ENCODE measurements at places on chromosomes 7 and 10.

DNA sequence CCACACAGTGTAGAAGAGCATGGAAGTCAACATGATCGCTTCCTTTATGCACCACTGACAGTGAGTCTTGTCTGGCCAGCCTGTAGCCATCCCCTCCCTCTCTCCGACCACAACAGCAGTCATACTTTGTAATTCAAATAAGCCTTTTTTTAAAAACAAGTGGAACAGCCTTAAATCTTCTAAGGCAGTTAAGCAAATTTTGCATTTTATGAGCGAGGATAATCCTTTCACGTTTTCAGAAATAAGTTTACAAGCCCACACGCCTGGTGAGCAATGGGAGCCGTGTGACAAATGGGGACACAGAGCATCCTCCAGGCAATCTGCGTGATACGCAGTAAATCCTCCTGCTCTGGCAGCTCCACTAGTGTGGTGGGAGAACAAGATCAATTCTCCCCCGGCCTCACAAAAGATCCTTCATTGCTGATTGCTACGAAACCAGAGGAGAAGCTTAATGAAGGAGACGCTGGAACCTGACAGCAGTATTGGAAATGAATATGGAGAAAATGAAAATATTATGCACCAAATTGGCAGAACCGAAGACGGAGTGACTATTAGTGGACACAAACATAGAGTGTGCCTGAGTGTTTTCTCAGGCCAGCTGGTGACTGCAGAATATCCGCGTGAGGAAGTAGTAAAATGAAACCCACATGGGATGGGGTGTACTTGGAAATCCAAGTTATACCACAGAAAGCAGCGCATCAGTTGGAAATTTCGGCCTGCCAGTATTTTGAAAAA, 104.2 kb upstream of the CDCA7L start:
- no peak for DNase-seq

- DNase-seq = no peak
These were observed 54.4 kb upstream of the FAM133B start for GRCh38 chr7:92644406-92645113.

DNA sequence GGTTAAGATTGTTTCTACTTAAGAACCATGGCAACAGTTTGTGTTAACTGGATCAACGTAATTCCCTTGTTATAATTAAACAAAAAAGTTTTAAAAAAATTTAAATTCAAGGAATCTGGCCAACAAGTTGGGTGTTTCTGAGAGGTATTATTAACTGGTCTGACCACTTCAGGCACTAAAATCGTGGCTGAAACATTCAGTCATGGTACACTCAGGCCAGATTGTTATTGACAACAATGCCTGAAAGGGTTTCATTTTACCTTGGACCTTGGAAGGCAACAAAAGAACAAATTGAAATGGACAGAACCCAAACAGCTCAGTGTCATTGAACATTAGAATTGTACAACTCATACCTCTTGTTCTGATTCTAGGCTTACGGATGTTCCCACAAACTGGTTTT, 103.3 kb upstream of the ARMC3 start:
- no peak for DNase-seq

- DNase-seq = no peak
These were observed 55.7 kb upstream of the ZRANB1 start for GRCh38 chr10:124886195-124886594.

DNA sequence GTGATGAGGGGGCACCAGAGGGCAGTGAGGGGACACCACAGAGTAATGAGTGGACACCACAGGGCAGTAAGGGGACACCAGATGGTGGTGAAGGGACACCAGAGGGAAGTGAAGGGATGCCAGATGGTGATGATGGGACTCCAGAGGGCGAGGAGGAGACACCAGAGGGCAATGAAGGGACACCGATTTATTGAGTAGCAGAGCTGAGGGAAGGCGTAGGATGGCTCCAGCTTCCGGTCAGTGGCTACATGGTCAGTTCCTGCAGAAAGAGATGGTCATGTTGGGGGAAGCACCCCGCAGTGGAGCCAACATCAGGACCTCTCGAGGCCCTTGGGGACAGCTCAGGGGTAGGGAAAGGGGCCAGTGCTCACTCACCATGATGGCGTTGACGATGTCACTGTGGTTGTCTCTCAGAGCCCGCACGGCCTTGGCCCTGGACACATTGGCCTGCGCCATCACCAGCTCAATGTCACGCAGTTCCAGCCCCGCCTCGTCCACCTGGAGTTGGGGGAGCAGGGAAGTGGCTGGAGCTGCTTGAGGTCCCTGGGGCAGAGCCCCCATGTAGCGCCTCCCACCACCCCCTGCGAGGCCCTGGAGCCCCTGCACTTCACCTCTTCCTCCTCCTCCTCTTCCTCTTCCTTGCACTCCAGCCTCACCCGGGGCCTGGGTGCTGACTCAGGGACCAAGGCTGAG, 8.4 kb downstream of the NACAD start:
- no peak for DNase-seq

DNA sequence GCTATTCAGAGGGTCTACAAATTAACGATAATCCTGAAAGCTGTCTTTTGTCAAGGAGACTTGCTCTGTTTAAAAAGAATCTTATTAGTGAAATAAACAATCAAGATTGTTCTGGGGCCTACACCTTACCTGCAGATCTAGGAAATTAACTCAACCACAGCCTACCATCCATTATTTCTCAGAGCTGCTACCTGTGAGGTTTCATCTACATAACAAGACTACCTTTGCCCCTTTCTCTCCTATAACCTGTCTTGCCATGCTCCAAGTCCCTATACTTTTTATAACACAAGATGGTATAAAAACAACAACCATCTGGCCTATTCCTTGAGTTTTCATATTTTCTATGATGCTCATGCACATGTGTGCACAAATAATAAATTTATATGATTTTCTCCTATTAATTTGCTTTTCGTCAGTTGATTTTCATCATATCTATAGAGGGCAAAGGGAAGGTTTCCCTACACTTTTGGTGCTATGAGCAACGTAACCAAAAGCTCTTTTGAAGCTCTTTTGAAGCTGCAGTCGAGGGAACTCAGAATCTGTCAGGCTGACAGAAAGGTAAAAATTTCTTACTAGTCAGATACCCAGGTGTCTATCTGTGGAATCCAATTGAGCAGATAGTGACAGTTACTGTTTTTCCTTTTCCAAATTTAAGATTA, 138.1 kb downstream of the CACNA2D1 start:
- no peak for DNase-seq

DNA sequence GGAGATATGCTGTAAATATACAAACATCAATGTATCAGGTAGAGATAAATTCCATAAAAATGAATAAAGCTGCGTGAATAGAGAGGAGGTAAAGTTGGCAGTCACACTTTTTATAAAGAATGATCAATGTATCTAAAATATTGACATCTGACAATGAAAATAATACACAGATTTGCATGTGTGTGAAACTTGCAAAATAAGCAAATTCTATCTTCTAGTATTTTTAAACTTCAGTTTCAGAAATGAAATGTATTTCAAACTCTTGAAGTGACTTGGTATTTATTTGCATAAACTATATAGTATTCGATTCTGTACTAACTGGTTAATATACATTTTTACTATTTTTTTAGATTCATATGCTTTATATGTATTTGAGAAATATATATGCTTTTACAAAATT, 986.6 kb downstream of the CNTNAP2 start:
- no peak for DNase-seq

DNA sequence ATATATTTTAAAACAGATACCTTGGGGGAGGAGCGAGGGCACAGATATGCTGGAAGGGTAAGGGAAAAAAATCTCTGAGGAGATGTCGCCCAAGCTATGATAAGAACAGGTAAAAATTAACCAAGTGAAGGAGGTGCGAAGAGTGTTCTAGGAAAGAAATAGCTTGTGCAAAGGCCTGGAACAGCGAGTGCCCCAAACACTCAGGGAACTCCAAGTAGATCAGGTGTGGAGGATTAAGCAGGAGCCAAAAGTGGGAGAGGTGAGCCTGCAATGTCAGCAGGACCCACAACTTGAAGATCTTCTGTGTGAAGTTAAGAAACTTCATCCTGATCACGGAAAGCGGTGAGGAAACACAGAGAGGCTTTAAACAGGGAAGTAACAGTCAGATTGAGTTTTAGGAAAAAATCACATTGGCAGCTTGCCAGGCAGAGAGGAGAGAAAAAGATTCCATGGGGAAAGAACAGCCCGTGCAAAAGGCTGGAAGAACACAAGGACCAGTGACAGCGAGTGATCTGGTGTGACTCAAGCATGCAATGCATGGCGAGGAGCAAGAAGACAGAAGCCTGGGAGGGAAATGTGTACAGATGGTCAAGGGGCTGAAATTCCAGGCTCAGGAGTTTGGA, 30.7 kb downstream of the FGF8 start:
- no peak for DNase-seq

GRCh38 chr7:44981035-44981706, 2.4 kb upstream of the MYO1G start:
- peak; percentile 24 for DNase-seq

GRCh38 chr7:81710751-81711150, 59.1 kb downstream of the HGF start:
- no peak for DNase-seq

- no peak for DNase-seq
These were observed 26.5 kb upstream of the TRA2A start for GRCh38 chr7:23558303-23558702.

GRCh38 chr7:48192996-48193395, 21.7 kb downstream of the ABCA13 start:
- no peak for DNase-seq

DNA sequence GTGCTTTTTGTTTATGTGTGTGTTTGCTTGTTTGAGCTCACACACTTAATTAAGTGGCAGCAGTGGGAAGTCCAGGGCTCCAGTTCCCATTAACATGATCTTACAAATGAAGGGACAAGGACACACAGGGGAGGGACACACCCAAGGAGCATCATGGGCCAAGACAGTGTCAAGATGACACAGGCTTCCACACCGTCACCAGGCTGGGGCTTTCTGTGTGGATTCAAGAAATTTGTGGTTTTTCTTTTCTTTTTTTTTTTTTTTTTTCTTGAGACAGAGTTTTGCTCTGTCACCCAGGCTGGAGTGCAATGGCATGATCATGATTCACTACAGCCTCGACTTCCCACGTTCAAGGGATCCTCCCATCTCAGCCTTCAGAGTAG, 173.6 kb downstream of the KIAA1217 start:
- DNase-seq = no peak

DNA sequence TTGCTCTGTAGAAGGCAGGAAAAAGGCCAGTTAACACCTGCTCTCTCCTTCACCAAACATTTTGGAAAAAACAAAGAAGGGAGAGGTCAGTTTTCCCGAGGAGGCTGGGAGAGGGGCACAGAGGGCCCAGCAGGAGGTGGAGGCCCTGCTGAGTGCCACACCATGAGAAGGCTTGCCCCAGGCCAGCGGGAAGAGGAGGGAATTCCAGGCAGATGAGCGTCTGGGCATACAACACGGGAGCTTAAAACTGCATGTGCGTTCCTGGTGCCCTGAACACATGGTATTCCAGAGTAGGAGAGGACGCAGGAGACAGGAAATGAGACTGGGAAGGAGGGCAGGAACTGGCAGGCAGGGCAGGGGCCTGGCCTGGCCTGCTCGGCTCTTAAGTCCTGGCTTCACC, 182.4 kb downstream of the CCDC3 start:
- no peak for DNase-seq

- DNase-seq = no peak
These were observed 389.0 kb upstream of the SORCS1 start for GRCh38 chr10:107553470-107553869.

DNA sequence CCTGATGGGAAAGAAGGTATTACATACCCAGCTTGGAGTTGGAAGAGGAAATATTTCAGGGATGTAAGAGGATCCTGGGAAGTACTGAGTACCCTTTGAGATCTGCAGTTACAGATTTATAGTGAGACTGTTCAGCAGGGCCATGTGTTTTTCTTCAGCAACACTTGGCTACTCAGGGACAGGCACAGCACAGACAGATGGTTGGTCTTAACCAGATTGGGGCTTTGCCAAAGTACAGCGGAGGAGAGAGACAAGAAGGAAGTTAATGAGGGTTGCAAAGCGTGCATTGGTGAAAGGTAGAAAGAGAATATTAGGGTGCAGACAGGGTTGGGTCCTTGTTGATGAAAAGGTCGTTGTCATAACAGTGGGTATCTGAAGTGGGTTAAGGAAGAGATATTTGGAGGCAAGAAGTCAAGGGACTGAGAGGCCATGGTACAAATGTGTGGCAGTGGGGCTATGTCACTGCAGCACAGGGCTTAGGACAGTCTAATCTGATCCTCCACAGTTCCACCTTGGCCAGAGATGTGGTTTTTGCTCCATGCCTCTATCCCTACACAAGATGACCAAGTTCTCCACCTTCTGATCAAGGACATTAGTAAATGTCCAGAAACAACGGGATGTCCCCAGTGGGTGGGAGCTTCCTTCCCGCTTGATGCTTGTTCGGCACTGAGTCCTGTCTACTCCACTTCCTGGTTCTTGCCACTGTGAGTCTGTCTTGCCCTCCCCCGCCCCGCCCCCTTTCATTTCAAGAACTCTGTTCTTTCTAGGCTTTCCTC, 18.9 kb upstream of the DNAJC1 start:
- DNase-seq = peak; percentile 56

- DNase-seq = no peak
These were observed 77.9 kb downstream of the SNX10 start for GRCh38 chr7:26369593-26369992.
